Progenitor cell of endocrine pancreas (in vitro differentiated cells): ENCODE measurements at places on chromosomes 4 and X. TPM values are rescaled to one million over a fixed set of nuclear protein-coding genes. Genes with fewer than 3 reads are reported as not detected.
A peak's percentile ranks its signal among the peaks of the same experiment; 100 is the strongest.

GRCh38 chrX:110087485-110088356, 84.8 kb downstream of the TMEM164 start:
- H3K27ac ChIP-seq, result peak overlapping the region; percentile 93
- peaks cover 11% of the 10 kb centered on the region for H3K36me3 ChIP-seq
- no peak for DNase-seq
- no peaks in the 10 kb centered on the region for H3K27me3 ChIP-seq
- peaks cover 23% of the 10 kb centered on the region for H3K4me1 ChIP-seq

GRCh38 chr4:94208918-94209317, 1.3 kb downstream of the SMARCAD1 start:
- peaks cover 19% of the 10 kb centered on the region for H3K4me1 ChIP-seq
- no peaks in the 10 kb centered on the region for H3K27me3 ChIP-seq
- H3K4me3 ChIP-seq, result peak overlapping the region; percentile 95

DNA sequence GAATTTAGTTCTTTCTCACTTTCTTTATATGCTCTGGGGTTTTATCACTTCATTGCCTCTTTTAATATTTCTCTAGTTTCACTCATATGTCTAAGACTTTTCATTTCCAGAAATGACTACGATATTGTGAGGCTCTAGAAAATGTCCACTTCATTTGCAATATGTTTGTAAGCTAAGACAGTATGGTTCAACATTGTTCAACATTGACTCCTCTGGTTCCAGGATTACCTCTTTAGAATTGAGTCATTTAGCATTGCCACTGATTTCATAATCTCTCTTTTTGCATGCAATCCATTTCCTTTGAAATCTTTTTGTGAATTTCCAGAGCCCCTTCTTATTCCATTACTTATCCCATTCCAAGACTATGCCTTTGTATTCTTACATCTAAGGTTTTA, 32.3 kb downstream of the BBS12 start:
- no peak for DNase-seq
- H3K36me3 ChIP-seq, result no peaks in the 10 kb centered on the region
- no peaks in the 10 kb centered on the region for H3K4me1 ChIP-seq
- no peak overlapping the region for H3K4me3 ChIP-seq
- H3K27me3 ChIP-seq, result no peaks in the 10 kb centered on the region

DNA sequence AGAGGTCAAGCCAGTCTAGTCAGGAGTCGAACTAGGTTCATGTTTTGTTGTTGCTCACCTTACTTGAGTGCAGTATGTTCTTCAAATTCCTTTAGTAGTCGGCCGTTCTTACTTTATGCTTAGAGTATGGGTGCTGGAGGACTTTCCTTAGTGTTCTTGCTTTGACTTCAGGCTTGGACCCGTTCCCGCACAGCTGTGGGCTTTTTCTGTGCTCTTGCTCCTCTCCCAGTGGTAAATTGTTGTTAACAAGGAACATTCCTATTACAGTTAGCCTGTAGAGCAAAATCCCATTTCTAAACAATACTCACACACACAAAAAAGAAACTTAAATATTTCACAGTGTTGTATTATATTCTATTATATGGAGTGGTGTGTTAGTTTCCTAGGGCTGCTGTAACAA, 113.5 kb downstream of the RAP1GDS1 start:
- H3K27me3 ChIP-seq, result no peaks in the 10 kb centered on the region
- H3K4me1 ChIP-seq, result peaks cover 4% of the 10 kb centered on the region
- peaks cover 3% of the 10 kb centered on the region for H3K36me3 ChIP-seq
- no peak for DNase-seq
- no peak overlapping the region for H3K4me3 ChIP-seq

DNA sequence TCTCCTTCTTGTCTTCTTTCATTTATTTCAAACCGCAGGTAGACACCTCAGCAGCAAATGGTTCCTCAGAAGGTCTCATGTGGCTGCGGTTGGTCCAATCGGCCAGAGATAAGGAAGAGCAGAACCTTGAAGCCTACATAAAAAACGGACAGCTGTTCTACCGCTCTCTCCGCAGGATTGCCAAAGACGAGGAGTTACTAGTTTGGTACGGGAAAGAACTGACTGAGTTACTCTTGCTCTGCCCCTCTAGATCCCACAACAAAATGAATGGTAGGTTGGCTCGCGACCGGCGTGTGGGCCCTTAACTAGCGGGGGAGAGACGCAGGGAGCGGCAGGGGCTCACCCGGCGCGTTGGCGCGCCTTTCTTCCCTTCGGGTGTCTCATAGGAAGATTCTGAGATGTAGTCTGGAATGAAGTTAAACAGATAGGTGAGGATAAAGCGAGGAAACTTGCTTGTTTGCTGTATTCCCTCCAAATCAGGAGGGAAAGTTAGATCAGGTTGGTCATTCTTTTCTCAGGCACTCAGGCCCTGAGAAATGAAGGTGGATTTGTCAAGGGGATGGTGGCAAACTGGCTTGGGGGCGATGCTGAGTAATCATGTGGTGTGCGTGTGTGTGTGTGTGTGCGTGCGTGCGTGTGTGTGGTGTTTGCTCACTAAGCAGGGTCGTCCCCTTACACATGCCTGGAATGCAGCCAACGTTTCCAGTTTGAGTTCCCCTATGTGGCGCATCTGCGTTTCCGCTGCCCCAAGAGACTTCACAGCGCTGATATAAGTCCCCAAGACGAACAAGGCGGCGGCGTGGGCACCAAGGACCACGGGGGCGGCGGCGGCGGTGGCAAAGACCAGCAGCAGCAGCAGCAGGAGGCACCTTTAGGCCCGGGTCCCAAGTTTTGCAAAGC, 4.2 kb downstream of the PRDM8 start:
- H3K4me1 ChIP-seq, result peaks cover 9% of the 10 kb centered on the region
- peaks cover 87% of the 10 kb centered on the region for H3K27me3 ChIP-seq
- no peaks in the 10 kb centered on the region for H3K36me3 ChIP-seq
- H3K4me3 ChIP-seq, result peak overlapping the region; percentile 53
- no peak overlapping the region for H3K27ac ChIP-seq

DNA sequence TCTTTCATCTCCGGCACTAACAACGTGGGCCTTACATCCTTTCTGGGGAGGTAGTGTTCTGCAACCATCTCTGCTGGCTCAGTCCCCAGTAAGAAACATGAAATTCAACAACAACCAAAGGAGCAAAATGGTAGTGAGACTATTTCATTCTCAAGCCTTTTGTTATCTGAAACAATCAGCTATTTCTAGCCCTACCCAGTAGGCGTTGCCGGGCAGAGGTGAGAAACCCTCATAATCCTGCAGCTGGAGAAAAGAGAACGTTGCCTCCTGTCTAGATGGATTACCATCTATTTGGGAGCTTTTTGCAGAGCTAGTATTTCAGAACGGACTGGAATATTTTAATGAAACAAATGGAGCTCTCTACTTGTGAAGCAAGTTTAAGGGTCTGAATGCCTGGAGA, 66.4 kb upstream of the GPR174 start:
- no peak for DNase-seq
- H3K27me3 ChIP-seq, result no peaks in the 10 kb centered on the region
- H3K4me1 ChIP-seq, result no peaks in the 10 kb centered on the region

GRCh38 chr4:154492288-154492687, 689 bp upstream of the DCHS2 start:
- DNase-seq, result no peak
- no peak overlapping the region for H3K27ac ChIP-seq
- no peaks in the 10 kb centered on the region for H3K36me3 ChIP-seq
- peaks cover 9% of the 10 kb centered on the region for H3K4me1 ChIP-seq

DNA sequence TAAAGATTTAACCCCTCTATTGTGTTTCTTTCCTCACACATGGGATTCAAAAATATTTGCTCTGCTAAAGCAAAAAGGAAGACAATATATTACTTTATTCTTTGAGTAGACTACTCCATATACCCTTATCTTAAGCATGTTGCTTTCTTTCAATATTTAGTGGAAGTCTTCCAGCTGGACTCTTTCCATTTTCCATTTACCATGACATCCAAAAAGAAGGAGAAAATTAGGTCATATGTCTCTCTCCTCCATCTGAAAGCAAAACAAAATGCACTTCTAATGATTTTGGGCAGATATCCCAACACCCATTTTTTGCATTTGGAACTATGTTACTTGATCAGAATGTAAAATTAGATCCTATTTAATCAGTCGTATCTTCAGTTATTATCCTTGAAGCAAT, 1336.5 kb downstream of the PCDH19 start:
- H3K36me3 ChIP-seq, result no peaks in the 10 kb centered on the region
- H3K4me3 ChIP-seq, result no peak overlapping the region
- no peaks in the 10 kb centered on the region for H3K27me3 ChIP-seq
- DNase-seq, result no peak

DNA sequence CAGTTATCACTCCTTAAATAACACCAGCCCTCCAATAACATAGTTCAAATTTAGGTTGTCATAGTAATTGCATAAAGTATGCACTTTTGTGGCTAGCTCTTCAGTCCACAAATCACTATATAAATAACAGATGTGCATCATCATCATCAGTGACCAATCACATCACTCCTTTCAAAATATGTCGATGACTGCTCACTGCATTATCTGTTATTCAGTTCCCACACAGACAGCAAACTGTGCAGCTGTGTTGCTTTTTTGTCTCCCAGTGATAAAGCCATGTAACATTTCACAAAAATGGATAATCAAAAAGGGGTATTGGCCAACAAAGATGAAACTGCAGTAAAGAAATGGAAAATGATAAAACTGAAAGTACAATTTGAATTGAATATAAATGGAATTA, 205.4 kb downstream of the DCLK2 start:
- no peaks in the 10 kb centered on the region for H3K27me3 ChIP-seq
- H3K4me3 ChIP-seq, result no peak overlapping the region
- no peaks in the 10 kb centered on the region for H3K4me1 ChIP-seq
- H3K36me3 ChIP-seq, result peaks cover 9% of the 10 kb centered on the region

DNA sequence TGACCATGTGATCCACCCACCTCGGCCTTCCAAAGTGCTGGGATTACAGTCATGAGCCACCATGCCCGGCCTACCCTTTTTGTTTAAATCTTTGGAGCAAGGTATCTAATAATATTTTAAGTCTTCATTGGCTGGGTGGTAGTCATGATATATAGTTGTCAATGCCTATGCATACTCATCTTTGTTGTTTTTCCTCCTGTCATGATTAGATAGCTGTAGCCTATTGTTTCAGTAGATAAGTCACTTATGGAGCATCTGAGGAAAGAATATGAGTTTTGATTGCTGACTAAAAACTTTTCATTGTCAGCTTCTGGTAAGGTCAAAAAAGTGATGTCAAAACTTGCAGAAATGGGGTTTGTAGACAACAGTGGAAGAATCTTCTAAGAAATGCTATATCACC, 119.8 kb downstream of the KDM6A start:
- H3K27me3 ChIP-seq, result no peaks in the 10 kb centered on the region
- H3K27ac ChIP-seq, result peak overlapping the region; percentile 41
- no peak for DNase-seq
- H3K4me1 ChIP-seq, result peaks cover 1% of the 10 kb centered on the region
- H3K4me3 ChIP-seq, result no peak overlapping the region

Gene GAGE13
- total RNA-seq, result not detected in 2 replicates

Gene ZCCHC12
- total RNA-seq, result 2.3 and 3.2 TPM in 2 replicates

Gene RELL1
- total RNA-seq, result 30.4 and 33.6 TPM in 2 replicates
